ENCODE measurements at places on chromosomes 2 and 18. TPM values are rescaled to one million over a fixed set of nuclear protein-coding genes. Genes with fewer than 3 reads are reported as not detected.
A peak's percentile ranks its signal among the peaks of the same experiment; 100 is the strongest.

Gene CFAP65
- not detected for total RNA-seq

Gene FOXI3
- not detected for total RNA-seq

Gene COL5A2
- 962 TPM for total RNA-seq

Gene MGAT4A
- total RNA-seq = under 0.01 TPM

Gene ZNF892
- total RNA-seq = 1.9 TPM

Gene FECH
- 25.4 TPM for total RNA-seq

Gene CASP10
- 5.1 TPM for total RNA-seq

Gene MPP4
- 3.8 TPM for total RNA-seq

- DNase-seq = no peak
Observed at GRCh38 chr2:65834062-65834461, 401.7 kb upstream of the SPRED2 start.

- no peak for DNase-seq
Observed at GRCh38 chr2:77831898-77832297, 309.7 kb upstream of the LRRTM4 start.

DNA sequence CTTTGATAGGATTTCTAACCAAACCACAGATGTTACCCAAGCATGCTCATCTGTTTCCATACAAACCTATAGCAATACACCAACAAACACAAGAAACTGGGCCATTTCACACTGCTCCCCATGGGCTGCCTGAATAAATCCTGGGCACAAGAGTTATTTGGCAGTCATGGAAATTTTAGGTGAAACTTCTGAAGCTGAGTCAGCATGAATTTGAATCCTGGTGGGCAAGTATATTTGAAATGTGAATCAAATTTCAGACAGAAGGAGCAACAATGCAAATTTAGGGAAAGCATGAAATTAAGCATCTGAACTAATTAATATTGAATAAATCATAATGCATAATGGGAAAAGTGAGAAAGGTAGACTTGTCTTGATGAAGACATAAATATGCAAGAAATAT is 15.9 kb upstream of the TRIM43 start:
- DNase-seq = no peak

DNA sequence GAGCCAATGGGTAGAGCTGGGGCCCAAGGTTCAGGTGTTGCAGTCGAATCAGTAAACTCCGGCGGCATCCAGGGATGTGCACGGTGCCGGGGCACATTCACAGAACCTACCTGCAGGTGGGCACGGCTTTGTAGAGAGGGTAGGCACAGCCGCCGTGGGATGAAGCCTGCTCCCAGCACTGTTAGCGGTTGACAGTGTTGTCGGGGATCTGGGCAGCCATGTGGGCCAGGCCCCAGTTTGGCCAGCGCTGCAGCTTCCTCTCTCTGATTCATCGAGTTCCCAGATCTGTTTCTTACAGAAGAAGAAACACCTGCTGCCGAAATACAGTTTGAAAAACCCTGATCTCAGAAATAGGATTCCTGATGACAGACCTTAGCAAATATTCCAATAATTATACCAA is 274.8 kb downstream of the AGAP1 start:
- no peak for DNase-seq

DNA sequence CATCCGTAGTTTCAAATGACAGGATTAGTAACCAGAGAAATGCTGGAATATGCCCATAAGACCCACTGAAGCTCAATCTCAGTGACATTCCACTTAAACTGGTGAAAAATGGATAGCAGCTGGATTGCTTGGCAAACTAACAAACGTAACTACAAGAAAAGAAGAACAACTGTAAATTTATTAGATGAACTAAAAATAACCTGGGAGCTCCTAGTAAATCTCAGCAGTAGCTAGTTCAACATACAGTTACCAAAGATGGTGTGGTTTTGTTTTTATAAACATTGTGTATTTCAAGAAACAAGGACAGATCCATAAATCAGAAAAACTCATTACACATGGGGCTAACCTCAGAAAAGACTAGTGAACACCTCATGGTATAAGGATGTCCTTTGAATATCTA is 531.9 kb downstream of the XIRP2 start:
- DNase-seq = no peak

DNA sequence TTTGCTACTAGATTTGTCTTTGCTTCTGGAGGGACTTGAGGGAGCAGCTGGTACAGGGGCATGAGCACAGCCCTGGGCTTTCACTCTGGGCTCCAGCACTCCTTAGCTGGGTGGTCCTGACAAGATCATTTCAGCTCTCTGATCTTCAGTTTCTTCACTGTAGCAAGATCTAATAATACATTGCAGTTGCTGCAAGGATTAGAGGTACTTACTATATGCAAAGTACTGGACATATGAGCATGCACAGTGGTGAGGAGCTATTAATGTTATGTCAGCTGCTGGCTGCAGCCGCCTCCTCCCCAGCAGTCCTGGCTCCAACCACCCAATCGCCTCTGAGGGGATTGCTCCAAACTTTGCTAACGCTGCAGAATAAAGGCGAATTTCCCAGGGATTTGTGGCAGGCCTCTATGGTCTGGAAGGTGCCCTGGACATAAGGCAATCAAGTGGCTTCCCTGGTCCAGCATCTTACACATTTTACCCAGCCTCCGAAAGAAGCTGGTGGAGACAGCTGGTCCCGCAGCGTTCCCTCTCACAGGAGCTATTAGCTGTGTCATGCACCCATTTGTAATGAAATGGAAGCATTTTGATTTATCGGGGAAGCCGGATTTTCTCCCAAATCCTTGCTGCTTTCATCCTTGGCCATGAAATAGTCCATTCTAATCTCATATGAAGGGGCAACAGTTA is 96.7 kb downstream of the RHOB start:
- DNase-seq = no peak

- no peak for DNase-seq
Observed at GRCh38 chr2:103743195-103743594, 981.4 kb downstream of the TMEM182 start.

- DNase-seq = no peak
Observed at GRCh38 chr2:193349642-193350041, 1154.9 kb upstream of the TMEFF2 start.

DNA sequence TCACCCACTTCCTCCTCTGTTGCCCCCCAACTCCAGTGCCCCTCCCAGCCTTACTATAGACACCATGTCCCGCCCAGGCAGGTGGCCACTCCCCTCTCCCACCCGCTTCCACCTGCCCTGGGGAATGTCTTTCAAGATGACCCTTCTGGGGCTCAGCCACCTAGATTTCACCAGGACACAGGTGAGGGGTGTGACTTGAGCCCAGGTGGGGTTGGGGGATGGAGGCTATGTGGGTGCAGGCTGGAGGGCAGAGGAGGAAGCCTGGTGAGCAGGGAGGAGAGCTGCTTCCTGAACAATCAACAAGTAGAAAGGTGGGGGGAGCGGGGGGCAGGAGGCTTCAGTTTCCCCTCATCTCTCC is 8.7 kb downstream of the ADRA2B start:
- DNase-seq = no peak

GRCh38 chr18:50819728-50820378 is at the start of gene MRO:
TSS of gene MRO (minus strand) at chr18:50820016. CDS start at chr18:50809400, 10,616 bp downstream.
- DNase-seq = peak; percentile 85

- DNase-seq = no peak
Observed at GRCh38 chr18:59898609-59899297, 1.0 kb upstream of the PMAIP1 start.

- DNase-seq = peak; percentile 87
Observed at GRCh38 chr2:174025271-174026121, 60.3 kb upstream of the SP3 start.

DNA sequence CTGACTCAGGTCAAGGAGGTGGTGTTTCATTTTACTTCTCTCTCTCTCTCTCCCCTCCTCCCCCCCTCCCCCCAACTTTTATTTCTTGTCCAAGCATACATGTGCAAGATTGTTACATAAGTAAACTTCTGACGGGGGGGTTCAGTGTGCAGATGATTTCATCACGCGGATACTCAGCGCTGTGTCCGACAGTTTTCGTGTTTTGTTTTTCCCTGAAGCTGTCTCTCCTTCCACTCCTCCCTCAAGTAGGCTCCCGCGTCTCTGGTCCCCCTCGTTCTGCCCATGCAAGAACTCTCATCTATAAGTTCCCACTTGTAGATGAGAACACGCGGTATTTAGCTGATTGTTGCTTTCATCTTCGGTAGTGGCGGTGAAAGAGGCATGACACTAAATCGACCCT is 111.0 kb upstream of the ANKRD30BL start:
- DNase-seq = no peak

- peak; percentile 96 for DNase-seq
Observed at GRCh38 chr18:48548011-48548771, 9.4 kb downstream of the CTIF start.

DNA sequence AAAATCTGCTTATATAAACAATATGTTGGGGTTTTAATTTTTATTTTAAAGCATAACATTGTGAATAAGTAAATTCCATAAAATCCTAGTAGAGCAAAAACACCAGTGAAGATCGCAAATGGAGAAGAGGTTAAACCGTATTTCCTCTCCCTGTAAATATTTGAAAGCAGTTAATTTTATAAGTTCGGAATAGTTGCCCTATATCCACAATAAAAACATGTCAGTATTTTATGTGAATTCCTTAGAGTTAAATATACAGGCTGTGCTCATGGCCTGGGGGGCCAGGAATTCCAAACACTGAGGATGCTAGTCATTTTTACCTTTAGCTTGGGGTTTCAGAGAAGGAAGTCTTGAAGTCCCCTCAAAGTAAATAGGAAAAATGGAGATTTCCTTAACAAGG is 135.0 kb downstream of the FIGN start:
- DNase-seq = no peak

- no peak for DNase-seq
Observed at GRCh38 chr2:173955004-173955403, 10.2 kb downstream of the SP3 start.

DNA sequence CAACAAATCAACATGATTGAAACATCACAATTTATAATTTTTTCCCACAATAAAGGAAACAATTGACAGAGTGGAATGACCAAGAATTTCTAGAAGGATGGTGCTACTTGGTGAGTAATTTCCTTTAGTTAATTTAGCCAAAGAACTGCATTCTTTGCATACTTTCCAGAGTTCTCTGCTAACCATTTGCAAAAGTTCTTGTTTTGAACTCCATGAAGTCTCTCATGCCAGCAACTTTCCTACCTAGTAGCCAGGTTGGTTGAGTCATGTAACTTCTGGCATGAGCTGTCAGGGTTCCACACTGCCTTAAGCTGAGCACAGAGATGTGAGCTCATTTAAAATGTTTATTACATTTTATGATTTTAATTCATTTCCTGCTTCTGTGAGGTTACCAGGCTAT is 539.6 kb downstream of the PID1 start:
- peak; percentile 84 for DNase-seq

DNA sequence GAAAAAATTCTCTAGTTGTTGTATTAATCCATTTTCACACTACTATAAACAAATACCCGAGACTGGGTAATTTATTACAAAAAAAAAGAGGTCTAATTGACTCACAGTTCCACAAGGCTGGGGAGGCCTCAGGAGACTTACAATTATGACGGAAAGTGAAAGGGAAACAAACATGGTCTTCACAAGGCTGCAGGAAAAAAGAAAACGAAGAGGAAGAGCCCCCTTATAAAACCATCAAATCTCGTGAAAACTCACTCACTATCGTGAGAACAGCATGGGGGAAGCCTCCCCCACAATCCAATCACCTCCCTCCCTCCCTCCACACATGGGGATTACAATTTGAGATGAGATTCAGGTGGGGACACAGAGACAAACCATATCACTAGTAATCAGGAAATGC is 61.7 kb upstream of the SPTBN1 start:
- DNase-seq = no peak

DNA sequence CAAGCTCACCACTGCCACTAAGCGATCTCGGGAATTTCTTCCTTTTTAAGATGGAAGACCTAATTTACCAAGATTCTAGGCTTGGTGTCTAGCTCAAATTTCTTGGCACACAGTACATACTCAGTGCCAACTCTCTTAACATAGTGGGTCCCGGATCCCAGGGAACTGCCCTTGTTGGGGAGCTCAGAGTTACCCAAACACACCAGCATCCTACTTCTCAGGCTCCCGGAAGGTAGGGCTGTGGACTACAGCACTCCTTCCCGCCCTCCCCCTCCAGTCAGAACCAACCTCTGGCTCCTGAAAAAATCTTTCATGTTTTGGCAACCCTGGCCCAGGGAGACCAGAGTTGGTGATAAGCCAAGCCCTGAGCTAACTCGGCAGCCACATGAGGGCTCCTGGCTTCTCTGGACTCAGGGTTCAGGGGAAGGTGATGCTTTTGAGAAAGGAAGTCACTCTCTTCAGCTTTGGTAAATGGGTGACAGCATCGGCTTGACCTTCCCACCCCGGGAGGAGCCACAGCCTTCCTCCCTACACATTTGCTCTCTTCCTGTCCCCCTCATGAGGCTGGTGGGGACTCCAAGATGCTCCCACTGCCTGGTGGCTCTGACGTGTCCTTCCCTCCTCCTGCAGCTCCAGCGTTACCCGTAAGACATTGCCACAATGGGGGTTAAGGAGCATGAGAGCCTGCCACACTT is 8.8 kb downstream of the ODC1 start:
- no peak for DNase-seq

DNA sequence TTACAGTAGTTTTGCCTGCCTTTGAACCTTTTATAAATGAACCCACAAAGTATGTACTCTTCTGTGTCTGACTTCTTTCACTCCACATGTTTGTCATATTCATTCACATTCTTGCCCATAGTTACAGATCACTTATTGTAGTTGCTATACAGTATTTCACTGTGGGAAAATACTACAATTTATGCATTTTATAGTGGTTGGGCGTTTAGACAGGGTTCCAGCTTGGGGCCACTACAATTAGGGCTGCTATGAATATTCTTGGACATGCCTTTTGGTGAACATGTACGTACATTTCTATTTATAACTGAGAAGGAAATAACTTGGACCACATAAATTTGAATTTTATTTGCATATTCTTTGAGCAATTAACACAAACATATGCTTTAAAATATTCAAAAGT is 15.4 kb upstream of the PMAIP1 start:
- no peak for DNase-seq

DNA sequence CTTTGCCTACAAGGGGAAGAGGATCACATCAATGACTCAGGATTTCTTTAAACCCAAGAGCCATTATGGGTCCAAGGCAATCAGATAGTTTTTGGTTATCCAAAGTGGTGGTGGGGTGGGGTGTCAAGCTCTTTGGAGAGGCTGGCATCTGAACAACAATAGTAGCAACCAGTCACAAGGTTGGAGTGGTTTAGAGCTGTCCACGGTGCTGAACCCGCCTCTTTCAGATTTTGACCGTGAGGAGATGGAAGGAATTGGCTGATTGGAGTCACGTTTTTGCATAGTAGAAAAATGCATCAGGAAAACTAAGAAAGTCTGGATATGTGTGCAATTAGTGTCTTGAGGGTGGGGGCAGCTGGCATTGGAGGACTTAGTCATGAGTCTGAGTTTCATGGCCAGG is 159.9 kb downstream of the LOXHD1 start:
- DNase-seq = peak; percentile 46

- DNase-seq = no peak
Observed at GRCh38 chr2:215900843-215901242, 112.5 kb downstream of the MREG start.

GRCh38 chr18:65983750-65984149 is 232.9 kb downstream of the CDH7 start:
- DNase-seq = no peak
